ENCODE measurements at places on chromosomes 2 and 18.

DNA sequence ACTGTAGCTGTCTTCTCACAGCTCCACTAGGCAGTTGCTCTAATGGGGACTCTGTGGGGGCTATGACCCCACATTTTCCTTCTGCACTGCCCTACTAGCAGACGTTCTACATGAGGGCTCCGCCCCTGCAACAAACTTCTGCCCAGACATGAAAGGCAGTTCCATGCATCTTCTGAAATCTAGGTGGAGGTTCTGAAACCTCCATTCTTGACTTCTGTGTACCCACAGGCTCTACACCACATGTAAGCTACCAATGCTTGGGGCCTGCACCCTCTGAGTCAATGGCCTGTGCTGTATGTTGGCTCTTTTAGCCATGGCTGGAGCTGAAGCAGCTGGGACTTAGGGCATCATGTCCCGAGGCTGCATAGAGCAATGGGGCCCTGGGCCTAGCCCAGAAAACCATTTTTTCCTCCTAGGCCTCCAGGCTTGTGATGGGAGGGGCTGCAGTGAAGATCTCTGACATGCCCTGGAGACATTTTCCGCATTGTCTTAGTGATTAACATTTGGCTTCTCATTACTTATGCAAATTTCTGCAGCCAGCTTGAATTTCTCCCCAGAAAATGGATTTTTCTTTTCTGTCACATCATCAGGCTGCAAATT, 123.0 kb downstream of the MYCN start:
- DNase-seq = no peak

GRCh38 chr2:95027369-95027720, 1.8 kb downstream of the MAL start:
- DNase-seq = no peak

DNA sequence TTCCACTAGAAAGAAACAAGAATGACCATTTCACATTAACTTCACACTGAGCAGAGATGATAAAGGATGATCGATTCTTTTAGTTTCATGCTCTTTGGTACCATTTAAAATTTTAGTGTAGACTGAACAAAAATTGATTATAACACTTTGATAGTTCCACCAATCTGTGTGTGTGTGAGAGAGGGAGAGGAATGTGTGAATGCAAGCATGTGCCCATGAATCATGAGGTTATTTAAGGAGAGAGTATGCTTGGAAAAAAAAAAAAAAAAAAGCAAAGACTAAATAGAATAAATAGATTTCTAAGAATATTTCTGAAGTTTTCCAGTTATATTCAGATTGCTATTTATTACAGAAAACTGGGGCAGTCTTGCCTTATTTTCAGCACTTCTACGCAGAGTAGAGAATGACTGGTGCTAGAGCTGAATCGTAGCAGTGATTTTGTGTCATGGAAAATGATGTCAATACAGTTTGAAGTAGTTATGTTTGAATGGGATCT, 900.8 kb downstream of the SLC4A3 start:
- no peak for DNase-seq

DNA sequence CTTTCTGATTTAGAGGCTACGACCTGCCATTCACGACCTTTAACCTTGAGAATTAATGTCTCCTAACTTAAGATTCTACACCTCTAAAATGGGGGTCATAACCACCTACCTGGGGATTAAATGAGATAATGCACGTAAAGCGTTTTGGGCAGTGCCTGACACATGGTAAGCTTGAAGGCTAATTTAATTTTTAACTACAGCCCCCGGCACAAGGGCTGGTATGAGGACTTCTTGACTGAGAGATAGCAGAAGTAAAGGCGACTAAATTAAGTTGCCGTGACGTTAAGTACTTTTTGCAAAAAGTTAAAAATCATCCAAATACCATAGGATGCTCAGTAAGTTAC, 549 bp downstream of the MRPL35 start:
- no peak for DNase-seq

- DNase-seq = no peak
These were observed 127.3 kb downstream of the UPP2 start for GRCh38 chr2:158228943-158229508.

- no peak for DNase-seq
These were observed 37.3 kb downstream of the PLB1 start for GRCh38 chr2:28533044-28533680.

DNA sequence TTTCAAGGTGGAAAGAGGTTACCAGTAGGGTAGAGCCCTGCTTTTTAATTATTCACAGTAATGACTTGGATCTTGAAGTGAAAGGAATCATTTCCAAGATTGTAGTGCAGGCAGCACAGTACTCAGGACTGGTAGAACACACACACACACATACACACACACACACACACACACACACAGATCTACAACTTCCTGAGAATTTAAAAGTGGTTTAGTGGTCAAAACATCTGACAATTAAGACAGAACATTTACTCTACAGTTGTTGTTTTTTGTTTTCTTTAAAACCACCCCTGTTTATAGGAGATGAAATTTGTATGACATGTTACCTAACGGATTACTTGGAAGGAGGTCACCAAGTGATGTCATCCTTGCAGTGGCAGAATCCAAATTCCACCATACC, 146.7 kb upstream of the VRK2 start:
- DNase-seq = no peak

DNA sequence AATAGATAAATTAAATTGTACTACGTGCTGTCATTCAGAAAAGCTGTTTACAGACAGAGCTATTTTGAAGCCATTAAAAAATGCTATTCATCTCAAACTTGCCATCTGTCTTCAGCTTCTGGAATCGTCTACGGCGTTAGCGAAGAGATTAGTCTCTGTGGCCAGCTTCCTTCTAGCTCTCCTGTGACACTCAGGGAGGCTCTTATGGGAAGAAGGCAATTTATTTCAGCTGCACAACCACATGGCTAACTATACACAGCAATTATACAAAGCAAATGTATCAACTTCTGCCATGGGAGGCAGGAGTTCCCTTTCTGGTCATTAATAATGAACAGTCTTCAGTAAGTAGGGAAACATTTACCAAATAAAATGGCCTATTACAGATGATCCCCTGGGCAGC, 6.3 kb downstream of the CTAGE1 start:
- DNase-seq = no peak

- DNase-seq = no peak
These were observed 55.5 kb downstream of the EMILIN2 start for GRCh38 chr18:2902327-2902726.

- DNase-seq = peak; percentile 44
These were observed at the start of gene CASP8 for GRCh38 chr2:201260302-201260800. TSS of gene CASP8 (plus strand) at chr2:201260536. CDS start at chr2:201266487, 5,951 bp downstream.

DNA sequence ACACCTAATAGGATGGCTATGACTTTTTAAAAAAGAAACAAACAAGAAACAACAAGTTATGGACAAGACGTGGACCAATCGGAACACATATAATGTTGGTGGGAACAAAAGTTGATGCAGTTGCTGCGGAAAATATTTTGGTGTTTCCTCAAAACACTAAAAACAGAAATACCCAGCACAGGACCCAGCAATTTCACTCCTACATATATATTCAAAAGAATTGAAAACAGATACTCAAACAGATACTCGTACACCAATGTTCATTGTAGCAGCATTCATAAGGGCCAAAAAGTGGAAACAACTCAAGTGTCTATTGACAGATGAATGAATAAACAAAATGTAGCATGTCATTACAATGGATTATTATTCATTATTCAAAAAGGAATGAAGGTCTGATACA, 12.1 kb downstream of the CCDC141 start:
- no peak for DNase-seq

DNA sequence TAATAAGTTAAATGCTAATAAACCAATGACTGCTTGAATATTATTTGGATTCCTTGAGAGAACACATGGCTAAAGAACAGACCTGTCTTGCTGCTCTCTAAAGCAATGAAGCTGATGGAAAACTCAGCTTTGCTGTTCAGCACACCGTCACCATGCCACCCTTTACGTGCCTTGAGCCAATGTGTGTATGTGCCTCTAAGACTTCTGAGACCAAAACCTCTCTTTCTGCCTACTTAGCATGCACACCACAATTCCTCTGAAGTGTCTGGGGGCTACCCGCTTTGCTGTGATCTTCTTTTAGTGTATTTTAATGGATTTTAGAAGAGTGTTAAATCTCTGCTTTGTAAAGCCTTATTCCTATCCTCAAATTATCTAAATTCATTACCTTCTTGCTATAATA, 345.0 kb downstream of the DPP10 start:
- no peak for DNase-seq

DNA sequence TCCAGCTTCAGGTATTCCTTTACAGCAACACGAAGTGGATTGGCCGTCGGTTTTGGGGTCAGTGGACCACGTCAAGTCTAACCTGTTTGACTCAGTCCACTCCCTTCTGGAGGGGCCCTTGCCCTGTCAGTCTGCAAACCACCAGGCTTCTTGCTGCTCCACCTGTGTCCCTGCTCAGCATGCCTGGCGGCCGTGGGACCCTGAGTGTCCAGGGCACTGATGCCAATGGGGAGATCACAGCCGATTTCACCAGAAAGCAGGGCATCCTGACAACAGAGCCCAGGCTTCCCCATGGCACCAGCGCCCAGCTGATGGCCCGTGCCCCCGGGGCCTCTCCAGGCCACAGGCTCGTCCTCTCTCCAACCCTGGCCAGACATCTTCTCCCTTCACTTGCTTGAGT, 41.2 kb upstream of the HS6ST1 start:
- DNase-seq = no peak

DNA sequence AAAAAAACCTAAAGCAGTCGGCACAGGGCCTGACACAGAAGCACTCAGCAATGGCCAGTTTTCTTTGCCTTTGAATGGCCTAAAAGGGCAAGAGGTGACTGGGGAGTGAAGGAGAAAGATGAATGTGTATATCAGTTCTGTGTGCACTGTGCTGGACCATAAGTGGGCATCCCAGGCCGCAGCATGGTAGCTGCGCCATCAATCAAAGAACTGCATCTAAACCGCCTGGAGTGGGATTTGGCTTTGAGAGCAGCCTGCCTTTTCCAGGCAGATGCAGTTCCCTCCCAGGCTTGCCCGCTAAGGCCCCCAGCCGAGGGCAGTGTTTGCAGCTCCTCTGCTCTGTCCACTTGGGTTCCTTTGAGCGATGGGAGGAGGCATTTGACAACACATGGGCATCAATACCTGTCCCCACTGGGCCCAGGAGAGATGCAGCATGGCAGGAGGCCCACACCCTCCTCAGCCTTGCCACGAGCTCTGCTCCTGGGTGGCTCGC, 144.1 kb downstream of the FAM210A start:
- no peak for DNase-seq

- DNase-seq = peak; percentile 20
These were observed 983 bp downstream of the MTX2 start for GRCh38 chr2:176270100-176270750.

DNA sequence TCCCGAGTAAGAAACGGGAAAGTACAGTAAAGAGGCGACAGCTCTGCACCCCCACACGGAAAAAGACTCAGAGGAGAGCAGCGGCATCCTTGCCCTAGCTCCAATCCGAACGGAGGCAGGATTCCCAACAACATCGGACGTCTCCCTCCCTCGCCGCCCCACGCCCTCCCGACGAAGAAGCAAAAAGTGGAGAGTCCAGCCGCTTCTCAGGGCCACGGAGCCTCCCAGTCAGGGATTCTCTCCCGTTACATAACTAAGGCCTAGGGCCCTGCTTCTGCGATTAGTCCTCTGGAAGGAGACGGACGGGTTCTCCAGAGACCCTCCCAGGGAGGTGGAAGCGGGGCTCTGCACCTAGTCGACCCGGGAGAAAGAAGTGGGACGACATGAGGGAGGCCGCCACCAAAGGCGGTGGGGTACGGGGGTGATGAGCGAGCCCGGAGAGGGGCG, 587 bp downstream of the SUMO1 start:
- peak; percentile 51 for DNase-seq

- DNase-seq = no peak
These were observed 279.7 kb downstream of the RNF144A start for GRCh38 chr2:7196883-7197282.

GRCh38 chr2:54602736-54603322, 120.6 kb upstream of the EML6 start:
- no peak for DNase-seq

DNA sequence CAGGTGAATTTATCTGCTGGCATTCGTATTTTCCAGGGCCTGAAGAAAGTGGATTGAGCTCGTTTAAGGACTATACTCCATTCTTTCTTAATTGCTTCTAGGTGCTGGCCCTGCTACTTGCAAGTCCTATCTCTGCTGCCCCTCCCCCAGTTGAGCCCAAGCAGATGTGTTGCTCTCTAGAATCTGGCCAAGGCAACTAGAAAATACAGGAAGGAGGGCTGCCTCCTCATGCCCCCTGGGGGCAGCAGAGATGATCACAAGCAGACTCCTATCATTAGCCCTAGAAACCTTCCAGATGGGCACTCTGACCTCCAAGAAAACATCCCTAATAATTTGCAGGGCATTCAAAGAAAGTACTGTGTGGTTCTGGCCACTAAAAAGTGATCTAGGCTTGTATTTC, 72.5 kb upstream of the CYP26B1 start:
- DNase-seq = no peak

GRCh38 chr2:228469721-228470120, 288.2 kb upstream of the SPHKAP start:
- DNase-seq = no peak

DNA sequence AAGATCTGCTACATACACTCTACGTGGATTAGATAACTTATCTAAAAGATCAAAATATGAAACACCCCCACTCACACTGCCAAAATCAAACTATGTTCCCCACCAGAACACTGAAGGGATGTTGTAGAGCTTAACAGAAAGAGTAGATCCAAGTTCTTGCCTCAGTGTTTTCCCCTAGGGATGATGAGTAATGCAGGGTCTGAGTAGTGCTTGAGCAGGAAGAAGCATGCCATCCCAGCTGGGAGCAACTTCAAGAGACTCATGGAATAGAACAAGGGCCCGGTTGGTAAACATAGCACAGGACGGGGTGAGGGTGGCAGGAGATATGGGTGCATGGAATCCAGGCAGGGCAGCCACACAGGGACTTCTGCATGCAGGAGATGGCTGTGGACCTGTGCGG, 74.3 kb downstream of the SNTG2 start:
- DNase-seq = peak; percentile 16

GRCh38 chr2:105627534-105627933, 117.2 kb upstream of the NCK2 start:
- no peak for DNase-seq

GRCh38 chr2:120661551-120661950, 74.1 kb upstream of the GLI2 start:
- no peak for DNase-seq

DNA sequence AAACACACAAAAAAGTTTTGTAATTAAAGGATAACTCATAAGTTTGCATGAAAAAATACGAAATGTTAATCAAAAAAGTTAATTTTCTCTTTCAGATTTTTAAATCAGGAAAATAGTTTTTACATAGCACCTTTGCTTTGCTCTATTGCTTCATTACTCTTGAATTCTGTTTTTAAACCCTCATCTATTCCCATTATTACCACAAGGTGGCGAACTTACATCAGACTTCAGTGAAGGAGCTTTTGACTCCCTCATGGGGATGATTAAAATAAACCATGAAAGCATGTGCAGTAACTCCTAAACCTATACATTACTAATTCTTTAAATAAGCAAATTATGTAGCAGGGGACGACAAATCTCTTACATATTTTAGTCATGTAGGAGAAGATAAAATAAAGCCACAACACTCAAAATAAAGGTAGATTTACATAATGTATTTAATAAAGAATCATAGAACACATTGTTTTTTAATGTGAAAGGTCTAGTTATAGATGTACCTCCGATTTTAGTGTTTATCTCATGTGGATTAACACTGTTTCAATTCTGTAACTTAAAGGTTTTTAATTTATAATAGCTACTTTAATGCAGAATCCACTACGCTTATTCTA, 105.2 kb downstream of the NETO1 start:
- DNase-seq = peak; percentile 51

All from RWPE1 (cell line).